ENCODE measurements at places on chromosomes 16 and 17. TPM values are rescaled to one million over a fixed set of nuclear protein-coding genes. Genes with fewer than 3 reads are reported as not detected.

Gene NAA60
- 30.7 TPM for polyA plus RNA-seq

Gene WNT9B
- polyA plus RNA-seq = not detected

Gene PLA2G10
- not detected for polyA plus RNA-seq

Gene CACNA1G
- 0.01 TPM for polyA plus RNA-seq

Gene NDE1
- 25.6 TPM for polyA plus RNA-seq

Gene TSPOAP1
- 5.6 TPM for polyA plus RNA-seq

Gene DCUN1D3
- polyA plus RNA-seq = 10.9 TPM

Gene PRSS22
- polyA plus RNA-seq = not detected

Gene OR4D1
- not detected for polyA plus RNA-seq

Gene OTOA
- polyA plus RNA-seq = 0.04 TPM

All from BJ (cell line).